ENCODE measurements at places on chromosomes 6 and 20. TPM values are rescaled to one million over a fixed set of nuclear protein-coding genes. Genes with fewer than 3 reads are reported as not detected.

AVP gene
- total RNA-seq: not detected

RSPO3 gene
- not detected for total RNA-seq

TPD52L2 gene
- total RNA-seq: 124 TPM

FGD2 gene
- not detected for total RNA-seq

MYLK2 gene
- 0.30 TPM for total RNA-seq

HLA-DPB1 gene
- total RNA-seq: 4.0 TPM

COL19A1 gene
- total RNA-seq: not detected

RRP36 gene
- total RNA-seq: 114 TPM
